ENCODE measurements at places on chromosomes 5 and 9.

- DNase-seq, result no peak
Observed at GRCh38 chr5:169547508-169547907, 36.1 kb upstream of the SPDL1 start.

DNA sequence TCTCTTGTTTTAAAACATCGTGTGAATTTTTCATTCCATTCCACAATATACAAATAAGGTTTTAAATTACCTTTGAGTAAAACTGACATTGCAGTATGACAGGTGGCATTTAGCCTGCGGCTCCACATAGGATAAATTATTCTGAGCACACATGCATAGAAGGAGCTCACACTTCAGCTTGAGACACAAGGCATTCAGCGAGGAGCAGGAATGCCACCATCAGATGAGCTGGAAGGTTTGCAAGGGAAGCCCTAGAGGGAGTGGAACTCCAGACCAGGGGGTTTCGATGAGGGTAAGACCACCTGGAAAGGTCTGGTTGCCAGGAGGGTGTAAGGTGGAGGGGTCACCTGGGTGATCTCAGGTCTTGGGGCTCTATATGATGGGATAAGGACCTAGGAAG is 259.0 kb upstream of the ADRA1B start:
- no peak for DNase-seq

GRCh38 chr9:36725777-36726356 is 153.2 kb downstream of the MELK start:
- DNase-seq, result no peak

- no peak for DNase-seq
Observed at GRCh38 chr5:135988546-135988945, 33.8 kb upstream of the LECT2 start.

GRCh38 chr9:96040591-96041461 is 165.3 kb downstream of the ERCC6L2 start:
- DNase-seq, result no peak

GRCh38 chr9:13459071-13459470 is 179.6 kb upstream of the MPDZ start:
- no peak for DNase-seq

DNA sequence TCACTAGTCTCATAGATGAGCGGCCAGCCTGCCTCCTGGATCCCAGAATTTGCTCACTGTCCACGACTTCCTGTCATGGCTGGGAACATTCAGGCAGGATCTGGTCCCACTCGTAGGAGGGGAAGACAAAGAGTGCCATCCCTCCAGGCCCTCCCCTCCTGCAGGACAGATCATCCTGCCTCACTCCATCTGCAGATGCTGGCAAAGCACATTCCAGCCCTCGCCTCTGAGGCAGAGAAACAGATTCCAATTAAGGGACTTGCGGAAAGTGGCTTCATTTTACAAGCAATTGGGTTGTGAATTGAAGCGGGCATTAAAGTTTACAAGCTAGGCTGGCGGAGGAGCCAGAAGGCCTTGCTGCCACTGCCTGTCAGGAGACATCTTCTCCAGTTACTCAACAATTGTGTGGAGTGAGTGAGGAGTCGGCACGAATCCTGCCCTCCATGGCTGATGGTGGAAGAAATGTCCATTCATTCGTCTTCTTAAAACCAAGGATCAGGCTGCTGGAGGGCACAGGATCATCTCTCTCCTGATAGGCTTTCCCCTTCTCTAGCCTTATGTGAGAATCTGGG is 41.8 kb upstream of the KCNMB1 start:
- no peak for DNase-seq

DNA sequence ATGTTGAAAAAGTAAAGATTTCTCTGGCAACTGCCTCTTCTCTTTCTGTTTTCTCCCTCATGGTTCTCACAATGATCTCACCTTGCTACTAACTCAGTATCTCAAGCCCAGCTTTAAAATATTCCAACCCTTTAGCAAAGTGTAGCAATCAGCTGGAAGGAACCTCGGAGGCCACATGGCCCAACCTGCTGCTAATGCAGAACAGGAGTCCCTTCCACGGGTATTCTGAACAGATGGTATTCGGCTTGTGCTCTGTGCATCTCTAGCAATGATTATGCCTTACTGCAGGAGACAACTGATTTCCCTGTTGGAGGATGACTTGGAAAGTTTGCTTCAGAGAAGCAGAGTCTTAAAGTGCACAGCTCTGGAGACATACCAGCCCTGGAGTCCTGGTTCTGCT is 151.8 kb upstream of the PPP1R2B start:
- DNase-seq, result no peak

DNA sequence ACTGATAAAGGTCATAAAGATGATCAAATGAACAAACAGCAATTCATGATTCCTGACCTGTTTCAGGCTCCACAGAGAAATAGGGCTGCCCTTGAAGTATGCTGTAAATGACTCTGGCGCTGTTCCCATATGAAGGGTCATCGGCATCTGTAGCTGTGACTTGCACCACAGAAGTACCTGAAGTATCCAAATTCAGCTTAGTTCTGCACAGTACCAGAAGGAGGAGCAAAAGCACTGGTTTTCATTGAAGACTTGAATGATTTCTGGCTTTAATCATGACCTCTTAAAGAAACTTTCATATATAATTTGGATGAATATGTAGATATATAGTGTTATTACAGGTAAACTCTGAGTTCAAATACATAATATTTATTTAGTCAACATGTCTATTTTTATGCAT is 109.1 kb downstream of the CDH10 start:
- peak; percentile 9 for DNase-seq

GRCh38 chr9:90956026-90956810 is 154.6 kb downstream of the SYK start:
- DNase-seq, result no peak

- DNase-seq, result peak; percentile 74
Observed at GRCh38 chr5:131265311-131265803, 1.5 kb downstream of the CDC42SE2 start.

GRCh38 chr9:135858491-135859185 is 48.7 kb downstream of the CAMSAP1 start:
- DNase-seq, result no peak

DNA sequence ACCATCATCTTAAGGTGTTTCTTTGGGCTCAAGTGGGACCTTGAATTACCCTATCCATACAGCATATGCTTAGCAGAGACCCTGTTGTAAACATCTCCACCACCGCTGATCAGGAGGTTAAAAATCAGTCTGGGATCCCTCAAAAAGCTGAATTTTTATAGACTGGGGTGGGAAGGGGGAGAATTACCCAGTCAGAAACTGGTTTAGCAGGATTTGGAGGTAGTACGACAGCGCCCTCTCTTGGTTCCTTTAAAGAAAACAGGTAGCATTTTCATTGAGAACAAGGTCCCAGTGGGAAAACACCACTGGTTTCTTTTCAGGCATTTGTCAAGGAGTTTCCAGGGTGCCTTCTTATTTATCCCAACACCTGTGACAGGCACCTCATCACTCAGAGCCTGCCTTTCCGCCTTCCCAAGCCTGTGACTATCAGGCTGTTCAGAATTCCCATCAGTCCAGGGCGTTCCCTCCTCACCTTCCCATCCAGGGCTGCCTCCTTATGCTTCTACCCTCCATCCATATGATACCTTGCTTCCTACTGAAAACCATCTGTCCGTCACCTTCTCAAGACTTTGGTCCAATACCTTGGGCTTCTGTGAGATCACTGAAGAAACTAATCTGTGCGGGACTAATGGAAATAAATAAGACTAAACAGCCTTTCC is 203.8 kb upstream of the RAI14 start:
- peak; percentile 44 for DNase-seq
